ENCODE measurements at places on chromosomes 12 and 14.
A peak's percentile ranks its signal among the peaks of the same experiment; 100 is the strongest.

DNA sequence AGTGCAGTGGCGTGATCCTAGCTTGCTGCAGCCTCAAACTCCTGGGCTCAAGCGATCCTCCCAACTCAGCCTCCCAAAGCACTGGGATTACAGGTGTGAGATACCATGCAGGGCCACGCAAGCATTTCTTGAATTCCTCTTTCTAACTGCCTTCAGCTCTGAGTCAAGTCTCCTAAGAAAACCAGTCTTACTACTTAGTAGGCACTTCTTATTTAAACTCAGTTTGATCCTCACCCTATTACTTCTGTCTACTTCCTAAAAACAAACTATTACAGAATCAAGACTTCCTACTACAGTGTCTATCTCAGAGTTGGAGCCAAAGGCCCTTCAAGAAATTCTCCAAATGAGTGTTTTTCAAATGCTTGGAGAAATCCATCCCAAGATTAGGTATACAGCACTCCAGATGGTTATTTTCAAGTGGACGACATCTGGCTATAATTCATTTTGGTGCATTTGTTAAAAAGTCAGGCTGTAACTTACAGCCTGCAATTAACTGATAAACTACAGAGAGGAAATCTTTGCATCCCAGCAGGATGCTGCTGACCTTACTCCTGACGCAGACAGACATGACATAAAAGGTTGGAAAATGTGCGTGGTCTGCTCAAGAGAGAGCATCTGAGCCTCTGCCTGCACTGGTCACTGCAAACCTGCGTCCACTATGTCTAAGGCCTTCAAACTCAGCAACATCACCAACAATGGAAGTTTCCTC, 34.7 kb downstream of the SSH1 start:
- DNase-seq, result no peak

GRCh38 chr12:24748326-24748725, 200.6 kb downstream of the BCAT1 start:
- DNase-seq, result no peak

DNA sequence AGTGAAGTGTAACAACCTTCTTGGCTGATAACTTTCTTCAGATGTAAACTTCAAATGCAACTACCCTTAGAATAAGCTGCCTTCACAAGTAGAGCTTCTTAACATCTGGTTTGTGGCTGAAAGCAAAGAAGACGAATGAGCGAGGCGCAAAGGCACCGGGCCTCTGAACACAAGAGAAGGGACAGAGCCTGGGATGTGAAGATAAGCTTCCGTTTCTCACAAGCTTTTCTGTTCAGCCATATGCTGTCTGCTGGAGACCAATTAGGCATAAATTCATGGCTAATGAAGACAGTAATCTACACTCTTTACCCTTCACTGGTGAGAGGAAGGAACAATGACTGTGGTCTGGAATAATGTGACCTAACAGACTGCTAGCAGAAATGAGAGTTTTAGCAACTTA, 195.2 kb downstream of the ATXN7L3B start:
- no peak for DNase-seq

- DNase-seq, result no peak
Measured at GRCh38 chr14:90574188-90575131, 177.6 kb downstream of the CALM1 start.

- DNase-seq, result no peak
Measured at GRCh38 chr14:24310265-24310645, 315 bp downstream of the LTB4R2 start.

GRCh38 chr14:101915871-101916815, 48.2 kb upstream of the DYNC1H1 start:
- DNase-seq, result no peak

DNA sequence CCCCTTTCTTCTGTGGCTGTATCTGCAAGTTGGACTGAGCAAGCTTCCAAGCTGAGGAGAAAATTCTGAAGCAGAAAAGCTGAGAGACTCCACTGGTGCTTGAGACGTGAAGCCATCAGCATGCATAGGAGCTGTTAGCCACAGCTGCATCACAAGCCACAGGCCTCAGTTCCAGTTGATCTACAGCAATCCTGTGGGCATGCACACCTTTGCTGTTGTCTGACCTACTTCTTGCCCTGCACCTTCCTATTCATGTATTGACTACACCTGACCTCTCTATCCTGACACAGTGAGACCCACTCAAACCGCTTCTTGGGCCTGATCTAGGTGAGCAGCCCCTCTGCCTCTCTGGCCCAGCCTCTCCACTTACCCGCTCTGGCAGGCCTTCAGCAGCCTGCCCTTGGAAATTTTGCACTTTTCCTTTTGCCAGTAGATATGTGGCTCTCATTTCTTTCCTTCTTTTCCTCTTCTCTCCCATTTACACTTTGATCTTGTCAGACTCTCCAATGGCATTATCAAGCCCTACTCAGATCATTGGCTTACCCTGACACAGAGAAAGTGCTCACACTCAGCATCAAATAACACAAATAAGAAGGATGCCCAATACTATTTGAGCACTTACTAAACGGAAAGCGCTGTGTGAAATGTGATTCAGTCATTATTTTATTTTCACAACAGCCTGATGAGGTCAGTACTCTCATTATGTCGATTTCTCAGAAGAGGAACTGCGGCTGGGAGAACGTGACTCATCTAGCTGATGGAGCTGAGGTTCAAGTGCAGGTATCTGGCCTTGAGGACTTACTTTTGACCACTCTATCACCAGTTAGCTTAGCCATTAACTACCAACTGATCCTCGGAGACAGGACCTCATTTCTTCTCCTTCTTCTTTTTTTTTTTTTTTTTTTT, 21.9 kb upstream of the PTGR2 start:
- DNase-seq, result peak; percentile 50

GRCh38 chr12:22916815-22917214, 291.8 kb downstream of the ETNK1 start:
- DNase-seq, result no peak

DNA sequence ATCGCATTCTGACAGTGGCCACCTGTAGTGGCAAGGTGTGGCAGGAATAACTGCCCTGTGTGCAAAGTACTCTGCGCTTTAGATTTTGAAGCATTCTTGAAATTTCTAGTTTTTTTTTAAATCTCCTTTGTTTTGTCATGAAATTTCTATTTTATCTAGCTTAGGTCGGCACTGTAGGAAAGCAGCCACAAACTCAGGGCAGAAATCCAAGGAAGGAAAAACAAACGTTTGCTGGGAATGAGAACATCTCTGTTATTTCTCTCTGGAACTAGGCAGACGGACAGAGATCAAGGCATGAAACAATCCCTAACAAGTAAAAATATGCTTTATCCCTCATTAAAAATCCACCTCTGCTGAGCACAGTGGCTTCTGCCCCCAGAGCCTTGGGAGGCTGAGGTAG, 1.3 kb upstream of the NR2C1 start:
- DNase-seq, result no peak

- DNase-seq, result no peak
Measured at GRCh38 chr14:44639781-44640385, 132.8 kb upstream of the FSCB start.

- no peak for DNase-seq
Measured at GRCh38 chr14:29064305-29064900, 297.8 kb downstream of the FOXG1 start.

GRCh38 chr14:22573804-22574203, 15.2 kb downstream of the DAD1 start:
- DNase-seq, result no peak

DNA sequence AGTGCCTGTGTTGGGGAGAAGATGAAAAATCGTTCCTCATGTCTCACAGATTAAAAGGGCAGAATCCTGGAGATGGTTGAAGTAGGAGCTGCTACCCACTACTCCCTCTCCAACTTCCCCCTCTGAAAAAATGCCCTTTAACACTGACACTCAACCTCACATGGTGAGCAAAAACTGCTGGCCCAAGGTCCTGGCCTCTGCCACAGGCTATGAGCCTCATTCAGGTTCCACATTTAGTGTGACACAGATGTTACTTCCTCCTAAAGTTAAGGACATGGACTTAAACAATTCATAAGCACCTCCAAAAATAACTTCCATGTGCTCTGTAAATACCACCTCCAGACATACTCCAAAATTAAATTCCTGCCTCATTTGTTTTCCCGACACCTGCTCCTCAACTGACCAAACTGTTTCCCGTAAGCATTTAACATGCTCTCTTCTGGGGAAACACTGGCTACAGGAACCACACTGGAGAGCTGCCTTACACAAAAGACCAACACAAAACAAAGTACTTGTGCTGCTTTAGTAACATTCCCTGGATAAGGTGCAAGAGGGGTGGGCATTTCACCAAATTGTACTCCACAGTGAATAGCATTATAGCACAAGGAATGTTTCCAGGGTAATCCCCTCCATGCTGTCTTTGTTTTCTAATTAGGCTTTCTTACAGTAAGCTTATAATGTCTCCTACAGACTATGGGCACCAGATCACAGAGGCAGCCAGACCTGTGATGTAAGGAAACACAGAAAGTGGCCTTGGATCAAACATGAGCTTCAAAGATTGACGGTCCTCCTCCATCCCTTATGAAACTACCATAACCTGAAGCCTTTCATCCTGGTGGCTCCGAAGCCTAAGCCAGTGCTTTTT, 57.0 kb downstream of the PHLDA1 start:
- DNase-seq, result no peak

DNA sequence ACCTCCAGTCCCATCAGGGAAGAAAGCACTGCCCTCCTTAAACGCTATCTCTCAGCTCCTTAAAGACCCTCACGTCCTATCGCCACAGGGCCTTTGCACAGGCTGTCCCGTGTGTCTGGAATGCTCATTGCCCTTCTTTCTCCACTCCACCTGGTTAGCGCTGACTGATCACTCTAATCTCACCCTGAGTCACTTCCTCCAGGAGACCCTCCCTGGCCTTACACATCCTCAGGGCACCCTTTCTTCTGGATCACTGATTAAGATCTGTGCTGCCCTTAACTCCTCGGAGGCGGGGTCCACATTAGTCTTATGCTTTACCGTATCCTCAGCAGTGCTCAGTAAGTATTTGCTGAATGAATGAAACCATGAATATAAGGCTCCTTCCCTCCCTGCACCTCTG, 94.7 kb downstream of the SYNE3 start:
- DNase-seq, result no peak

GRCh38 chr12:79645235-79645630, 45.5 kb downstream of the PAWR start:
- no peak for DNase-seq

DNA sequence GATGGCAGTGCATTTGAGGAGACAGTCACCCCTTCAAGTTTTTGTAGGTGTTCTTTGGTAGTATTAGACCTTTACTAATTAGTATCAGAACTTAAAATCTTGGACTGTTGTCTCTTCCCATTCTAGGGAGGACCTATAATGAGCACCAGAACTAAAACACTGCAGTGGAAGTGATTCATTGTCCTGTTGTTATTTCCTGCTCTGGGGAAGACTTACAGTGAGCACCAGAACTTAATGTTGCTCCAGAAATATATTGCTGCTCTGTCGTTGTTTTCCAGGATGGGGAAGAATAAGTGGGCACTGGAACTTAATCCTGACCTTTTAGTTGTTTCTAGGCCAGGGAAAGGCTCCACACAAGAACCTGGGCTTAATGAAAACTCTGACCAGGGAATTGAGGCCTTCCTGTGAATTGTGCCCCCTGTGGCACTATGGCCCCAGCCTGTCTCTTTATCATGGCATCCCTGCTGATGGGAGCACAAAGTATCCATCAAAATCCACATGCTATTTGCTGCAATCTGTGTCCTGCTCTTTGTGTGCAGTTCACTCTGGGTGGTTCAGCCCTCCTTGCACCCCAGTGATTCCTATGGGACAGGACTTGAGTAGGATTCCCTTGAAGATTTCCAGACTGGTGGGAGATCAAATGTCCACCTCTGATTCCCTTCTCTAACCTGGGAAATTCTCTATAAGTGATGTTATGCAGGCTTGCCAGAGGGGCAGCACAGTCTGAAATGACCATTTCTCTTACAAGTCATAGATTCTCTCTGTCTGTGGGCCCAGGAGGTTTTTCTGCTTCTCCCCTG, 175.8 kb downstream of the PAWR start:
- no peak for DNase-seq

- DNase-seq, result no peak
Measured at GRCh38 chr12:130862161-130862560, 9.7 kb upstream of the RAN start.

- no peak for DNase-seq
Measured at GRCh38 chr14:87122166-87122565, 870.8 kb downstream of the GALC start.

DNA sequence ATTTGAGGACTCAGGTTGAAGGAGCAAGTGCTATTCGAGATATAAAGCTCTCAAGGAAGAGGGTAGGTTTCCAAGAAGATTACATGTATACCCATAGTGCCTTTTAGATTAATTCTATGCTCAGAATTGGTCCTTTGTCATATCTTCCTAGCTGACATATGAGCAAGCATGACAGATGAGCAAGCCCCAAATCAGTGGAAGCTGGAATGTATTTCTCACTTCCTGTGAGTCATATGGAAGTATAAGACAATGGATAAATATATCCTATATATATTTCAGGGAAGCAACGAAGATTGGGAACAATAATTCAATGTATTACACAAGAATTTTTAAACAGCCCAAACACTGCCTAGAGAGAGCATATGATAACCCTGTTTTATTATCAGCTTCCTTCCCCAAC, 674.1 kb upstream of the ATXN7L3B start:
- DNase-seq, result no peak

DNA sequence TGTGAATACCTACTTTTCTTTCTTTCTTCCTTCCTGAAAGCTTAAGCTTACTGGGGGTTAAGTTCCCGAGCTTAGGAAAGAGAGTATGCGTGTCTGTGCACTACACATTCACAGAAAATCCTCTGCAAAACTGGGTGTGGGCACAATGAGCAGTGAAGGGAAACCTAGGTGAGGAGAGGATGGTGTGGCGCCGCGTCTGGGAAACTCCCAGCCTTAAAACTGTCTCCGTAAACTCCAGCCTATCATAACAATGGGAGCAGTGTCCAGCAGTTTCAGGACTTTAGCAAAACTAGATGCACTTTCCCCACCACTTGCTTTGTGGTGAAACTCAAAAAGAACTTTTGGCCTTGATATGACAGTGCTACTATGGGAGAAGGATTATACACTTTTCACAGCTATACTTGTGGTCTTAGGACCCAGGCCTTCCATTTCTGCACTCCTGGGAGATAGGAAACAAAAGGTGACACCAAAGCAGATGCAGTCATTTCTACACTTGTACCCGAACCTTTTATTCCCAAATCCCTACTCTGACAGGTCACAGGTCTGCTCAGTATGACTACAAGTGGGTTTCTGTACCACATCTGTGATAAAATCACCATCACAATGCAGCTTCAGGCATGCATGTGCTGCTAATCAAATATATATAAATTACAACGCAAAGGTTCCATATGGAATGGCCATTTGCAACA, 10.4 kb downstream of the AKAP5 start:
- DNase-seq, result no peak

GRCh38 chr12:97854477-97854876, 391.9 kb downstream of the RMST start:
- DNase-seq, result no peak

- DNase-seq, result no peak
Measured at GRCh38 chr14:99936056-99936455, 129.2 kb upstream of the EVL start.

All from stimulated activated CD4-positive, alpha-beta T cell treated with anti-CD3 and anti-CD28 coated beads, Interleukin-15, amount 100 ng/mL, for 48 hours (primary cell).